ENCODE measurements at places on chromosomes 13 and 19. TPM values are rescaled to one million over a fixed set of nuclear protein-coding genes. Genes with fewer than 3 reads are reported as not detected.

GRCh38 chr19:5076440-5077208, 107.7 kb downstream of the KDM4B start:
- DNase-seq: no peak

DNA sequence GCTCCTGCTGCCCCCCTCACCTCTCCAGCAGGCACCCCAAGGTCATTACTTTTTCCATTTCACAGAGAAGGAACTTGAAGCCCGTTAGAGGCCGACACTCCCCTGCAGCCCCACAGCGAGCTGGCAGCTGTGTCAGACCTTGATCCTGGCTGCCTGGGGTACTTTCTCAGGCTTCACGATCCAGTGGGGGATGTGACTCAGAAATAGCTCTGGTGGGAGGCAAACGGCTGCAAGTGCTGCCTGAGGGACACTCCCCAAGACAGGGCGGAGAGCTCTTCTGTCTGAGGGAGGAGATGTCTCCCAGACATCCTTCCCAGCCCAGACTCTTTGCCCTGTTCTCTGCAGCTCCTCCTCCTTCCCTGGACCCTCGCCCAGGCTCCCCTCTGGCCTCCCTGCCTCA, 4.8 kb downstream of the TSKS start:
- no peak for DNase-seq

DNA sequence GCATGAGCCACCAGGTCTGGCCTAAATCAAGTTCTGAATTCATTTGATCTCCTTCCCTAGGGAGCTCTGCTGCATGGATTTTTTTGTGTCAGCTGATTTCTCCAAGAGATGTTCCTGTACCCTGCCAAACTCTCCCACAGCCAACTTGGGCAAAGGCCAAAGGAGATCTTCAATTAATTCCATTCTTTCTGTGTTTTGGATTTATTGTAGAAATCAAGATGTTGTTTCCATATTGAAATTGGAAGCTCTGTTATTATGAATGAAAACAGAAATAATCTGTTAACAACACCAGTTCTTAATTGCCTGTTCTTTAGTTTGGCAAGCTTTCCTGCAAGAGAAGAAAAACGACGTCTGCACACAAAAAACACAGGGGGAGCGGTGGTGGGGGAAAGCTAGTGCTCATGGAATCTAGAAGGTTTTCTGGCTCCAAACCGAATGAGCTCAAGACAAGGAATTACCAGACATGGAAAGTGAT, 86.5 kb upstream of the ABCC4 start:
- peak; percentile 80 for DNase-seq

DNA sequence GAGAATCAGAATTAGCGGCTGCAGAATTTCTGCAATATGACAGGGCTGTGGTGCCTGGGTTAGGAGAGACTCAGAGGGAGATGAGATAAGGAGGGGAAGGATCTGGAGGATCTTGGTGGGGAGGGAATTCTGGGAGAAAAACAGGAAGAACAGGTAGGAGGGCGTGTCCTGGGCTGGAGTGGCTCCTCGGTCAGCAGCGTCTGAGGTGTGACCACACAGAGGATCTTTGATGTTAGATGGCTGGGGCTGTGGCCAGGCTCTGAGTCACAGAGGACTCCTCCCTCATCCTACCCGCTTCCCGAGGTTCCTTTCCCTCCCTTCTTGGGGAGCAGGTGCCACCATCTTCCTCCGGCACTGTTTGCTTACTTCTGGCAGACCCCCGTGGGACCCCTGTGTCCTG, 6.4 kb upstream of the KLK6 start:
- no peak for DNase-seq

DNA sequence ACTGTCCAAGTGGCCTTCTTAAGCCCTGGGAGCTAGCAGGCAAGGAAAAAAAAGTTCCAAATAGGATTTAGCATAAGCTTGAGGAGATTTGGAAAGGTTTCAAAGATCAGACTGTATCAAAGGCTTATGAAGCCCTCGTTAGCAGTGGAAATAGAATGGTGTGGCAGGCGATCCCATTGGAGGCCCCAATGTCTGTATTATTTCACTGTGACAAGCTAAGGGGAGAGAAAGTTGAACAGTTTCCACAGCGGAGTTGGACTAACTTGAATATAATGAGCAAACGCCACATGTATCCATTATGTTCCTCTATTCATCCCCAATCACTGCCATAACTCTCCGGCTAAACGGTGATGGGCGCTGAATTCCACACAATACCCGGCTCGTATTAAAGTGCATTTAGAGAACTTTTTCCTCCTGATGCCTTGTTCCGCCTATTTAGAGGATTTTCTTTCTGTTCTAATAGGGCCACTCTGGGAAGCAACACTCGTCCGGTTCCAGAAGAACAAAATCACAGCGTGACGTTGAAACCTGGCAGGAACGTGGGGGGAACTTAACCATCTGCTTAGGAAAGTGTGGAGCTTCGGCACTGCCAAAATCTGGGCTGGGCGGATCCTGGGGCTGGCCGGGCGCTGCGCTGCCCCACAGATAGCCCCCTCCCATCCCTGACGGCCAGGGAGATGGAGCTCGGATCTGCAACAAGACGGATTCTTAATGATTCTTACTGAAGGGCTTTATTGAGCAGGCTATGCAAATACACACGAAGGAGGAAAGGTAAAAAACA, 1.0 kb upstream of the PCDH8 start:
- peak; percentile 62 for DNase-seq

DNA sequence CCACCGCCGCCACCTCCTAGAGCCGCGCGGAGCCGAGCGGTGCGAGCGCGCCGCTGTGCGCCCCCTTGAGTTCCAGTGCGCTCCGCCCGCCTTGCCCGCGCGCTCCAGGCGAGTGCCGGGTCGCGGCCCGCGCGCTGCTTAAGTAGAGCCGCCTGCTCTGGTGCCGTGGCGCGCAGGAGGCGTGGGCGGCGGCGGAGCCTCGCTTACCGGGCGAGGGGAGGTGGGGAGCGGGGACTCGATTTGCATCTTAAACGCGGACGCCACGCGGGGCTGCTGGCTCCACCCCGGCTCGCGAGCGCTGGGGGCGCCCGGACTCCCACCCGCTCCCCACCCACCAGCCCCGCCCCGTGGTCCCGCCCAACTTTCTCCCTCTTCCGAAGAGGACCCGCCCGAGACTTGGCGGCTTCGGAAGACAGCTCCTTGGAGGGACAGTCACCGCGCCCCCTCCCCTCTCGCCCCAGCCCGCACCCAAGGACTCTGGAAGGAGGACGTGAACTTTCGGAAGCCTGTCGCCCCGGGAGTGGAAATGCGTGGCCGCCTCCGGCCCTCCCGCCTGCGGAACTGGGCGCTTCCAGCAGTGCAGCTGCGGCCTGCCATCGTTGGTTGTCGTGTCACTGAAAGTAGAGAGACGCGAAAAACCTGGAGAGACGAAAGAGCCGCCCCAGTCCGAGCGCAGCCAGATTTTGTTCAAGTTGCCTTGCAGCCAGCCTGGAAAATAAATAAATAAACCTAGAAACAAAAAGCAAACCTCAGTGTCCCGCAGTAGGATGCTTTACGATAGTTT, at the start of gene KCTD12:
Gene KCTD12 (minus strand): TSS at position 114 of the 784 bp plus-strand sequence. CDS start 257 bp downstream, outside the sequence.
- DNase-seq: peak; percentile 97

GRCh38 chr19:11324079-11324661, 15.3 kb downstream of the RAB3D start:
- peak; percentile 88 for DNase-seq

- peak; percentile 32 for DNase-seq
Observed at GRCh38 chr13:100520936-100521850, 67.4 kb downstream of the GGACT start.

ZNF208 gene
- 8.8 TPM for total RNA-seq

IL4I1 gene
- total RNA-seq: not detected

IRS2 gene
- 6.3 TPM for total RNA-seq

All from tongue (tissue), 3 donors.